ENCODE measurements at places on chromosomes 12 and 14.

GRCh38 chr14:65281991-65282895, 130.3 kb upstream of the FUT8 start:
- peak; percentile 82 for DNase-seq

GRCh38 chr12:49990273-49990672, 17.5 kb downstream of the AQP6 start:
- no peak for DNase-seq

DNA sequence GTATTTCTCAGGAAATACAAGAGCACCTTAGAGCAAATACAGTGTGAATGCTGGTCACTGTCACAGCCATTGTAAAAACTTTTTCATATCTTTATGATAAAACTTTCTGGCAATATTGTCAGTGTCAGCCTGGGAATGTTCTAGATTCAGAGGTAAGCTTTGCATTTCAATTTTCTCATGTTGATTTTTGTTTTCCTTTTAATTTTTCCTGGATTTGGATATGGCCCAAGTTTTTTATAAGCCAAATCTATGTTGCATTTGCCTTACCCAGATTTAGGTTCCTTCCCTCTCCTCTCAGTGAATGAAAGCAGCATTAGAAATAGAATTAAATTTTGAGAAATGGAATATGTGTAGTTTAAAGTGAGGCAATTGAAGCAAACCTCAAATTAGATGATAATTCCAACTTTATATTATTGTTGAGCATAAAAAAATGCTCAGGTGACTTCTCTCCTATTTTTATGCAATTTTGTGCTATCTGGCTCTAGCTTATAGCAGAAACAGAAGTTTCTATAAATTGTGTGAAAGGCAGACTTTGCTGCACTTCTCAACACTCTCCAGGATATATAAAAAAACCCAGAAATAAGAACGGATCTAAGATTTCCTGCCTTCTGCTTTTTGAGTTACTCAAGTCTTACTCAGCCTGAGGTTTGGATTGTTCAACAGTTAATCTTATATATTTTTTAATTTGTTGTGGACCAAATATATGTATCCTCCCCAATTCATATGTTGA, 368.2 kb upstream of the PRICKLE1 start:
- no peak for DNase-seq

GRCh38 chr12:78086553-78087362, 256.1 kb downstream of the NAV3 start:
- no peak for DNase-seq

DNA sequence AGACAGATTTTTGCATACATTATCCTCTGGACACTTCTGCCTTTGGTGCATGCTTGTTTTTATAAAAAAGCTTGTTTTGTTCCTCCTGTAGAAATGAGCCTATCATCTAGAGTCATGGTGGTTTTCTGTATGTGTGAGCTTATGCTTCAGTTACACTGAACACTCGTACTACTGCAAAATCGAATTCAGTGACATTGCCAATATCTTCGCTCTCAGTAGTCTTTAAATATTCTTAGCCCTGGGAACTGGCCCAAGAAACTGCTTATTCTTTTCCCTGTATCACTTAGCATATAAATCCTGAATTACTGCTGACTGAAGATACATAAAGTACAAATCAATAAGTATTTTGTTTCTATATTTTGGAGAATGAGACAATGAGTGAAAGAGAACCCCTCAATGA, 70.5 kb downstream of the RGS6 start:
- DNase-seq: no peak

- peak; percentile 73 for DNase-seq
Observed at GRCh38 chr12:107126796-107127481, 33.6 kb upstream of the CRY1 start.

DNA sequence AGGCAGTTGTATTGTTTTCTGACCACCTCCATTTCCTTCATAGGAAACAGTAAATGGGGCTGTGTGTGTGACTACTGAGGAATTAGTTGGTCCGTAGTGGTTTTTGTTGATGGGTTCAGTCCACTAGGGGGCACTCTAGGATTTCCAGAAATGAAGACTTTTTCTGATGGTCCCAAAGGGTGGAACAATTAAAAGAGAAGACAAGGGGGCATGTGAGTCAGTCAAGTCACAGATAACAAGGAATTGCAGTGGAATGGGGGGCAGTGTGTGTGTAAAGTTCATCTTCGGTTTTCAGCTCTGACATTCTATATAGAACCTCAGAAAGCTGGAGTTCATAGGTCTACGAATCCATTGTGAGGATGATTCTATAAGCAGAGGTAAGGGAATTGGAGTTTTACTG, 186.6 kb upstream of the OR4E1 start:
- DNase-seq: no peak

DNA sequence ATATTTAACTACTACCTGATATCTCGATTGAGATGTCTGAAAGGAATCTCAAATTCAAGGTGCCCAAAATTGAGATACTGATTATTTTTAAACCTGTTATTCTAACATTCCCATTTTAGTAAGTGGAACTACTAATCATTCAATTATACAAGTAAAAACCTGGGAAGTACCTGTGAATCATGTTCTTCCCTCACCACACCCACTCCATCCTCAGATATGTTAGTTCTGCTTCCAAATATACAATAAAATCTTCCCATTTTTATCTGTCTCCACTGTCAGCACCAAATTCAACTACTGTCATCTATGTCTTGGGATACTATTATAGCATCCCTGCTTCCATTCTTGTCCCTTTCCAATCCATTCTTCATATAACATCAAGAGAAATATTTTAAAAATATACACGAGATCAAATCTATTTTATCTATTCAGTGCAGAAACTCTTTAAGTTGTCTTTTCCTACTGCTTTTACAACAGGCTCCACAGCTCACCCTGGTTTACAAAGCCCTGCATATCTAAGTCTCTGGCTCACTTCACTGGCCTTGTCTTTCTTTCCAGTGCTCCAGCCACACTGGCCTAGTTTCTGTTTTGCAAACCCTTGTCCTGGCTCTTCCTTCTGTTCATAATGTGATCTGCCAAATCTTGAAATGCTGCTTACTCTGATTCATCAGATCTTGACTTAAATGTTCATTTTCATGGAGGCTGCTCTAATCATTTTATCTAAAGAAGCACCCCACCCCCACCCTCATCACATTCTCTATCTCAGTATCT, 122.3 kb downstream of the PTPRR start:
- DNase-seq: no peak

GRCh38 chr14:50676814-50677516, 8.9 kb upstream of the SAV1 start:
- no peak for DNase-seq

GRCh38 chr14:24426912-24427536, 2.4 kb downstream of the CBLN3 start:
- DNase-seq: no peak

- DNase-seq: no peak
Observed at GRCh38 chr12:117986705-117987469, 18.1 kb upstream of the KSR2 start.

DNA sequence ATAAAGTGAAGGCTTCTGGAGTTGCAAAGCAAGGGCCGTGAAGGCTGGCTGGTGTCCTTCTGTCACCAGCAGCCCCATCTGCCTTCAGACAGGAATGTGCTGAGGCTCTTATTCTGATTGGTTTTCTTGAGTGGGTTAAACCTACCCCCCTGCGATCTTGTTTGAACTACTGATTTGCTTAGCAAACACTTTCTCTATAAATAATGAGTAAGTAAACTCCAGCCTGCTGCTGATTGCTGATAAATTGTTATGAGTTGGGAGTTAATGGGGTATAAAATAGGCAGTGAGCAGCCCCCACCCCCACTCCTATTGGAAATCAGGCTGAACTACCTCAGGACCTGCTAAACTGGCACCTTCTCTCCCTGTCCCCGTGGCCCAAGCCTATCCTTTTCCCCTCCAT, 146.1 kb upstream of the NOS1 start:
- no peak for DNase-seq

GRCh38 chr12:112557951-112558630, 139.3 kb downstream of the PTPN11 start:
- peak; percentile 92 for DNase-seq

DNA sequence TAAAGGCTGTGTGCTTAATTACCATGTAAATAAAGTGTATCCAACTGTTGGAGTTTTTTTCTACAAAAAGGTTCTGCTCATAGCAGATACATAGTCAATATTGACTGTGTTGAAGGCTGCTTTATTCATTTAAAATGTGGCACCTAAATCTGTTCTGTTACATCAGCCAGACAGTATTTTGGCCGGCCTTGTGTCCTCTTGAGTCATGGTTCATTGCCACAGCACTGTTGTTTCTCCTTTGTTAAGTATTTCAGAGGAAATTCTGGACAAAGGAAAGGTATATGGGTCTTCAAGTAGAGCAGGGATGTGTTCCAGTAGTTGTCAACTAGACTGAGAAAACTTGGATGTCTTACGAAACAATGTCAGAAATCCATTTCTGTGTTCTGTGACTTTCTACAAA, 95.5 kb downstream of the SLC38A6 start:
- no peak for DNase-seq

DNA sequence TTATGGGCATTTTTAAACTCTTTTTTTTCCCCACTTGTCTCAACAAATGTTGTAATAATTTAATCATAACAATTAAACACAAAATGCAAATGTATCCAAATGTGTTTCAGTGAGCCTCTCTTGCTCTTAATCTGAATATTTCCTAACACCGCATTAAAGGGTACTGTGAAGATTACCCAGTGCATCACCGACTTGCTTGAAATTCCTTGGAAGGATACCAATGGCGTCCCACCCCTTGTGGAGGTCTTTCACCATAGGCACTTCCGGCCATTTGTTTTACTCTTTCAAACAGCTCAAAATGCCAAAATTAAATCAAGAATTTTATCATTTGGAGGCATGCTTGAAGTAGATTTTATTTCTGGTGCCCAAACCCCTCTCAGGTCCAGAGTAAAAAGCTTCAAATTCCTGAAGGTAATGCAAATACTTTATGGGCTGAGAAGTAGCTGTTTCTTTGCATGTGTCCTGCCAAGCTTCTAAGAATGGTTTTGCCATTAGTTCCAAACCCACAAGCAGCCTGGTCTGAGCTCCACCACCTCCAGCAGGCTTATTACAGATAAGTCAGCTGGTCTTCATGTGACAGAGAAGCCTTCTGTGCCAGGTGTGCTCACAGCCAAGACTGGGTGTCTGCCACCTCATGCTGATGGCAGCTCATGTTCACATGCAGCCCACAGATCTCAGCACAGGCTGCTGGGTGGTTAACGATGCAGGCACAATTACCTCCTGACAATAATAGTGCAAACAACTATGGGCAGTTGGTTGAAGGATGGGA, 16.4 kb upstream of the NUDT4 start:
- DNase-seq: no peak

DNA sequence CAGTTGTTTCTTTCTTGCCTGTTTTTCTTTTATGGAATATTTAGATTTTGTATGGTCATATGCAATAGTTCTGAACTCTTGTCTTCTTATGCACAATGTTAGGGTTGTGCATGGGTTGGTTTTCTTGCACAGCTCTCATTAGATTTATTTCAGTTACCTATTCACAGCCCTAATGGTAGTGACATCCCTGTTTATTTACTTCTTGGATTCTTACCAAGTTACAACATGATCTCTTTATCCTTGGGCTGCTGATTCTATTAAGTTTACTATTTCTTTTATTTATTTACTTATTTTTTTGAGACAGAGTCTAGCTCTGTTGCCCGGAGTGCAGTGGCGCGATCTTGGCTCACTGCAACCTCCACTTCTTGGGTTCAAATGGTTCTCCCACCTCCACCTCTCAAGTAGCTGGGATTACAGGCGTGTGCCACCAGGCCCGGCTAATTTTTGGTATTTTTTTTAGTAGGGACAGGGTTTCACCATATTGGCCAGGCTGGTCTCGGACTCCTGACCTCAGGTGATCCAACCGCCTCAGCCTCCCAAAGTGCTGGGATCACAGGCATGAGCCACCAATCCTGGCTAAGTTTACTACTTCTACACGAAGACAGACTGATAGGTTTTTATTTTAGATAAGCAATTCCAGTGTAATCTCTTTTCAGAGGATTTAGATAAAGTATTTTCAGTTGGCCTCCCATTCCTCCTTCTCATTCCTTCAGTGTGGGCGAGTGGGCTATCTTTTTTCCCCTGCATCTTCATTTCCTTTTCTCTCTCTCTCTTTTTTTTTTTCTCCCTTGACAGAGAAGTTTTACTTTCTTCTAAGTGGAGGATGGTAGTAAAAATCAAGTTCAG, 395.1 kb upstream of the RGS6 start:
- DNase-seq: no peak

GRCh38 chr12:105906561-105906960, 232.2 kb downstream of the NUAK1 start:
- DNase-seq: no peak

DNA sequence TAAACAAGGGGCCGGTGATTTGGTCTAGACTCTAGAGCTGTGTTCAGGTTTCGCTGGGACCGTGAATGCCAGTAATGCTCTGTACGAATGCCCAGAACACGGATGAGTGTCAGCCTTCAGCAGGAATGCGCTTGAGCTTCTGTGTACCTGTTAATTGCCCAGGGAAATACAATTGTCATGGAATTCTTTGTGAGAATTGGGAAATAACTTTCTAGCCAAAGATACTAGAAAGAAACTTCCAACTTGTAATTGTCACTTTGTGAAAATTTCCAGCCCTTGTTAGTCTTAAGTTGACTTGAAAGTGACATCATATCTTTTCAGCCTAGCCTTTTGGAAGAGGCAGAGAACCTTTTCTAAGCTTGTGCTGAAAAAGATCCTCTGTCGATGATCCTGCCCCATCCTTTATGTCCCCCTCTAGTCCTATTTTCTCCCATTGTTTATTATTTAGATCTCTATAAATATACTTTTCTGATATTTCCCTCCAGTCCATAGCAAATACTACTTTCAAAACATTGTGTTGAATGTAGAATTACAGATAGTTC, 2.7 kb downstream of the CHST11 start:
- no peak for DNase-seq

GRCh38 chr14:69153152-69153872, 393 bp upstream of the DCAF5 start:
- DNase-seq: no peak

DNA sequence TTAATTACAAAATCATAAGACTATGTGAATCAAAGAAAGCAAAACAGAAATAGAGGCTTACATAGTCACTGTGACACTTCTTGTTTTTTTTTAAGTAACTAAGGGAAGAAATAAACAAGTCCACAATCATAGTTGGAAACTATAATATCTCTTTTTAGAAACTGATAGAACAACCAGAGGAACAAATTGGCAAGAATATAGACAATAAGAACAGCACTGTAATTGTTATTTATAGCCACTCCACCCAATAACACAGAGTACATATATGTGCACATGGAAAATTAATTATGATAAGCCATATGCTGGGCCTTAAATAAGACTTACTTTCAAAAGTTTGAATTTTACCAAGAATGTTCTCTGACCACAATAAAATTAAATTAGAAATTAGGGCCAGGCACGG, 101.1 kb downstream of the PLEKHG7 start:
- DNase-seq: no peak

- no peak for DNase-seq
Observed at GRCh38 chr12:127820846-127821245, 446.1 kb upstream of the TMEM132C start.

- no peak for DNase-seq
Observed at GRCh38 chr12:51809193-51809592, 39.3 kb downstream of the FIGNL2 start.

DNA sequence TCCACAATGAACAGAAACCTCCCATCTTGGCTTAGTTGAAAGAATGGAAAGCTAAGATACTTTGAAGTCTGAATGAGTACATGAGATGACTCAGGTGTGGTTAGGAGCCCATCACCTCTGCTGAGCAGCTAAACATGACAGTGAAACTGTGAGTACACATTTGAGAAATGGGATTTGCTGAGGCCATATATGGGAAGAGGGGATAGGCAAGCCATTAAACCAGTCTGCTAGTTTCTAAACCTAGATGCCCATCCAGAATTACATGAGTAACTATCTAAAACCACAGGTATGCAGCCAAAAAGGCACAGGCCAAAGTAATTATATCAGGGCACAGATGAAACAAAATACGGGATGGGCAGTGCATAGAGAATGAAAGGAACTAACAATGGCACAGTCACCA, 41.2 kb downstream of the NKX2-1 start:
- no peak for DNase-seq
